Fibroblast of skin of right quadriceps (primary cell): ENCODE measurements at places on chromosomes 5 and 9.
A peak's percentile ranks its signal among the peaks of the same experiment; 100 is the strongest.

DNA sequence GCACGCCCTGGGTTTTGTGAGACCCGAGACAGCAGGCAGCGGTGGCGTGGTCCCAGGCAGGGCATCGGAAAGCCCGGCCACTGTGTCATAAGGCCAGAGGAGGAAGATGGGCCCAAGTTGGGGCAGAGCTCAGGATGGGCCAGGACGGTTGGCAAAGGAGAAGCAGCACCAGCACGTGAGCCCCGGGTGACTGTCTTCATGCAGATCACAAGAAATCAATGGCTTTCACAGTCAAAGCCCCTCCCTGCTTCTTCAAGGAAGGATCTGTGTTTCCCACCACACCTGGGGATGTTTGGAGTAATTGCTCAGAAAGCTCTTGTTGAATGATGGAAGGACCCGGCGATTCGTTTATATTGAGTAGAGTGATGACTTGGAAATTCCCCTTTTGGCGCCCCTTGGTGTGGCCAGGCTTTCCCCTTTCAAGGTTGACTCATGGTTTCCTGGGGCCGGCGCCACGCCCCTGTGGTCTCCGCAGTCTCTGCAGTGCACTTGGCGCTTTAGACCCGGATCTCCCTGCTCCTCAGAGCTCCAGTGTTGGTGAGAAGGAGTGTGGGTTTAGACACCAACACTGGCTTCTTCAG is 52.1 kb downstream of the IL31RA start:
- DNase-seq, result no peak

GRCh38 chr5:67677422-67677970 is 480.9 kb upstream of the CD180 start:
- DNase-seq, result no peak

GRCh38 chr9:114168281-114169028 is 13.1 kb downstream of the COL27A1 start:
- no peak for DNase-seq

DNA sequence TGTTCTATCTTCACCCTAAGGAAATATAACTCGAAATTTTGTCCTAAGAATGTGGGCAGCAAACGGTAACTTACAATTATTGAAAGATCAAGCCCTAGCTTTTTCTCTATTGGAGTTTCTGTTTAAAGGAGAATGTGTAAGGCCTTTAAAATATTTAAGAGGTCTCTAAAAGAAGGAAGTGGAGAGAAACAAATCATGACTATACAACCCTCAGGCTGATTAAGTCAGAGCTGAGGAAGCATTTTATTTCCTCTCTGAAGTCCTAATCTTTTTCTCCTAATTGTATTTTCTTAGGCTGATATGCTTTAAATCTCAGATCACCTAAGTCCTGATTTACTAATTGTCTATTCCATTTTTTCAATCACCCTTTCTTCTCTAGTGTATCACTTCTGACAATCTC is 1708.8 kb upstream of the C9orf72 start:
- no peak for DNase-seq

DNA sequence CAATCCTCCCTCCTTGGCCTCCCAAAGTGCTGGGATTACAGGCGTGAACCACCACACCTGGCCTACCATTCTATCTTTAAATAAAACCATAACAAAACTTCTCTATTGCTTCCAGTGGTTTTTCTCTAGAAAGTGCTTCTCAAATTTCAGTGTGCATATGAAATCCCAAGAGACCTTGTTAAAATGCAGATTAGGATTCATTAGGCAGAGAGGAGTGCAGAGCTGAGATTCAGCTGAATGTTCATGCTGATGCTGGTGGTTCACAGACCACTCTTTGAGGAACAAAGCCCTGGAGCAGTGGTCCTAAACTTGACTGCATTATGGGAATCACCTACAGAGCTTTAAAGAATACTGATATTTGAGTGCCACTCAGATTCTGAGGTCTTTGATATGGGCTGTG is 28.2 kb downstream of the CARD6 start:
- no peak for DNase-seq

DNA sequence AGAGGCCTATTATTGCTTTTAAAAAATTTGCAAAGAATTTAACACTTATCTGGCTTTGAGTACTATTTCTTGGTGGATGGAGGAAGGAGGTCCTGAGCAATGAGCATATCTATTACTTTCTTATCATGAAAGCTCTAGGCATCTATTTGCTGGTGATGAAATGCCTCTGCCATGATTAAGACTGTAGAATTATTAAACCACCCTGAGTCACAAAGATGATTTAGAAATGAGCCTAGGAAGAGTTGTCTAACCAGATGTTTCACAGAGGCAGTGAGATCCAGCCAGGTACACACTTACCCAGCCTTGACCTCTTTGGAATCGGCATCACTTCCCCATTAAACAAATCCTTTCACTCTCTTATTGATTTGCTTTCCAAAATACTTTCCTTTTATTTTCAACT is 304.4 kb upstream of the KIF2A start:
- no peak for DNase-seq

GRCh38 chr5:127705120-127705892 is 2.1 kb downstream of the CCDC192 start:
- DNase-seq, result peak; percentile 76

GRCh38 chr5:73469878-73470277 is 21.3 kb upstream of the FOXD1 start:
- no peak for DNase-seq

- DNase-seq, result no peak
Observed at GRCh38 chr9:81335879-81336421, 353.4 kb downstream of the TLE1 start.

DNA sequence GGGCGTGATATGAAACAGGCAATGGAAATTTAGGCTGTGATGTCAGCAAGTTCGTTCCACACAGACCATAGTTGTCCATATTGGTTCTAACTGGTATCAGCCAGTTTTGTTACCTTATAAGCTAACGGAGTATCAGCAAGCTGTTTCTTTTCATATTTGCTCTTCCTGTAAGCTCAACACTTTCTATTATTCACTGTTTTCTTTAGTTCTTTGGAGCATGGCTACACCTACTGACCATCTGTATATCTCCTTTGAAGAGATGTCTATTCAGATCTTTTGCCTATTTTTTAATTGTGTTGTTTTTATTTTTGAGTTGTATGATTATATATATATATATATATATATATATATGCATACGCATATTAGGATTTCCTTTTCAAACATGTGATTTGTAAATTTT is 1057.2 kb upstream of the CDH10 start:
- no peak for DNase-seq

DNA sequence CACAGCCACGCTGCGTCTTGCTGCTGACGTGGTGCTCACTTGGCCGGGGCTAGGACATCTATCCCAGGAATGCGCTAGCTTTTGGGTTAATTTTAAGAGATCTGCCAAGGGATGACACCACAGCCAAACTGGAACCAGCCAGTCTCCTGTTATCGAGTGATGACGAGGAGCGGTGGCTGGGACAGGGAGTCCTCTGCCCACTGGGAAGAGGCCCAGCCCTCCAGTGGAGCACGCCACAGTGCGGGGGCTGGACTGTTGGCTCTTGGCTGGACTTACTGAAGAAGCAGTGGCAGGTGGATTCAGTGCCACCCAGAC is 55.1 kb upstream of the PHYKPL start:
- DNase-seq, result no peak

GRCh38 chr9:118230329-118230728 is 526.1 kb downstream of the TLR4 start:
- DNase-seq, result no peak

DNA sequence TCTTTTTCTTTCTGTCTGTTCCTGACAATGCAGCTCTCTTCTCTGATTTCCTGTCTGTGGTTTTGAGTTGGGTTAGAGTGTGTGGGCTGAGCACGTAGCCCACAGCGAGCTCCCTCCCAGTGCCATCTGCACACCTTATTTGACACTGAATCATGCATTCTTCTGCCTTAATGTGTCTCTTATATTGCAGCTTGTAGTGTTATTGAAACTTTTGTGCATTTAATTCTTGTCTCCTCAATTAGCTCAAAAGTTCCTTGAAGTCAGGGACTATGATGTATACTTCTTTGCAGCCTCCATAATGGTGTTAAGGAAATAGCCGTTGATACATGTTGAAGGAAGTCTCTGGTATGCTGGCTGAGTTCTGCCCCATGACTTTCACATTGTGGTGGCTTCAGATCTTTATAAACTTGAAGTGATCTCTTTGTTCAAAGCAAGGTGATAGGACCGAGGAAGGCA is 576.2 kb upstream of the CLINT1 start:
- peak; percentile 75 for DNase-seq

DNA sequence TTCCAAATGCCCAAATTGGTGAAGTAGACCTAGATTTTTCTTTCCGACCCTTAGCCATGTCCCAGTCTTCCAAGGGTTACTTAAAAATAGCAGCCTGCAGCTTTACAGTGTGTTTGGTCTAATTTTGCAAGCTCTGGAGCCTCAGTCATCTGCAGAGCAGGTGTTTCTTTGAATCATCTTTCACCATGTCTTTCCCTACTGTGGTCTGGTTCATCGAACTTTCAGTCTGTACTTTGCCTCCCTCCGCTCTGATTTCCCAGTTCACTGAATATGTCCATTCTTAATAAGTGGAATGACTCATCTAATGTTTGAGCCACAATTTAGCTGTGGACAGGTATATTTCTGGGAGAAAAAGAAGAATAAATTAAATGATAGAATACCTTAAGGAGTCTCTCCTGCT is 1060.7 kb downstream of the EFNA5 start:
- DNase-seq, result no peak

GRCh38 chr5:92552206-92553160 is 1028.5 kb downstream of the NR2F1-AS1 start:
- peak; percentile 99 for DNase-seq

GRCh38 chr5:54518146-54518817 is 723 bp downstream of the SNX18 start:
- peak; percentile 46 for DNase-seq

DNA sequence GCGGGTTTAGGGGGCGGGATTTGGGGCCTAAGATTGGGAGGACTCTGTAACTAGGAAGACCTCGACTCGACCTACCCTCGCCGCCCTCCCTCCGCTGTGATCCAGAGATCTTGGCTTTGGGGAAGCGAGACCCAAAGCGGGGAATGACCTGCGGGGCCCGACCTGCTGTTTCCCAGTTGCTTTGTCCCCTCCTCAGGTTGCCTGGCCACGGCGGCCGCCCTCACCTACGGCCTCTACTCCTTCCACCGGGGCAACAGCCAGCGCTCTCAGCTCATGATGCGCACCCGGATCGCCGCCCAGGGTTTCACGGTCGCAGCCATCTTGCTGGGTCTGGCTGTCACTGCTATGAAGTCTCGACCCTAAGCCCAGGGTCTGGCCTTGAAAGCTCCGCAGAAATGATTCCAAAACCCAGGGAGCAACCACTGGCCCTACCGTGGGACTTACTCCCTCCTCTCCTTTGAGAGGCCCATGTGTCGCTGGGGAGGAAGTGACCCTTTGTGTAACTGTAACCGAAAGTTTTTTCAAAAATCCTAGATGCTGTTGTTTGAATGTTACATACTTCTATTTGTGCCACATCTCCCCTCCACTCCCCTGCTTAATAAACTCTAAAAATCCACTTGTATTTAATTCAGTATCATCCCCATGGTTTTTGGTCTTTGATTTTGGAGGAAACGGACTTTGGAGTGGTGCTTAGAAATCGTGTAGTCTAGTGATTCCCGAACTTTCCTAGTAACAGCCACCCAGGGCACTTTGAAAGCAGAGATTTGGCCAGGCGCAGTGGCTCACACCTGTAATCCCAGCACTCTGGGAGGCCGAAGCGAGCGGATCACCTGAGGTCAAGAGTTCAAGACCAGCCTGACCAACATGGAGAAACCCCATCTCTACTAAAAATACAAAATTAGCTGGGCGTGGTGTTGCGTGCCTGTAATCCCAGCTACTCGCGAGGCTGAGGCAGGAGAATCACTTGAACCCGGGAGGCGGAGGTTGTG is 878 bp downstream of the HIGD2A start:
- DNase-seq, result no peak

DNA sequence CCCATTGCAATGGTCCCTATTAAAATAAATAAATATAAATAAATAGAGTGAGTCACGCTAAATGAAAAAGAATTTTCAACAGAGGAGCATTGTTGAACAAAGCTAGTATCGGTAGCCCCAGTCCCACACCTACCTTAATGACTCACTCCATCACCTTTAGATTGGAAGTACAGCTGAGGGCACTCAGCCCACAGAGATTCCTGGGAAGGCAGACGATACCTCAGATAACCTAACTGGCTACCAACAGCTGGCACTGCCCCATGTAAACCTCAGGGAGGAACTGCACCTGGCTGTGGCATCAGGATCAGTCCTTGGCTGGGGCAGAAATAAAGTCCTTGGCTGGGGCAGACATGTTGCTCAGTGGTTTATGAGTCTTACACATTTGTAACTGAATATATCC is 49.3 kb downstream of the SPRY4 start:
- no peak for DNase-seq

GRCh38 chr9:292915-293314 is 78.2 kb downstream of the DOCK8 start:
- DNase-seq, result no peak

GRCh38 chr9:88322906-88323566 is 65.2 kb upstream of the SPIN1 start:
- DNase-seq, result peak; percentile 57

GRCh38 chr9:131282688-131283422 is 6.5 kb upstream of the FAM78A start:
- DNase-seq, result peak; percentile 16

DNA sequence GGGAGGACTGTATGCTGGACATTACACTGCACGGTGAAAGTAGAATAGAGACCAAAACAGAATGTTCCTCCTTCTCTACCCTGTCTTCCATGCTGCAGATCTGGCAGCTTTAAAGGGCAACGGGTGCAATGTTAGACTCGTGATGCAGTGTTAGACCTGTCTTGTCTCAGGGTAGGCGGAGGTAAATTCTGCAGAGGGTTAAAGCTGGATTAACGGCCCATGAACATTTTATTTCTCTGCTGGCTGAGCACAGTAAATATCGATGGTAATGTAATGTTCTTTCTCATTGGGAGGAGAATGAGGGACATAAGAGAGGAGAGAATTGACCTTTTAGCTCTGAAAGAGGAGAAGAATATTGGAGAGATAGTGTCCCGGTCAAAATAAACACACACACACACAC is 178.9 kb downstream of the NMUR2 start:
- DNase-seq, result no peak

DNA sequence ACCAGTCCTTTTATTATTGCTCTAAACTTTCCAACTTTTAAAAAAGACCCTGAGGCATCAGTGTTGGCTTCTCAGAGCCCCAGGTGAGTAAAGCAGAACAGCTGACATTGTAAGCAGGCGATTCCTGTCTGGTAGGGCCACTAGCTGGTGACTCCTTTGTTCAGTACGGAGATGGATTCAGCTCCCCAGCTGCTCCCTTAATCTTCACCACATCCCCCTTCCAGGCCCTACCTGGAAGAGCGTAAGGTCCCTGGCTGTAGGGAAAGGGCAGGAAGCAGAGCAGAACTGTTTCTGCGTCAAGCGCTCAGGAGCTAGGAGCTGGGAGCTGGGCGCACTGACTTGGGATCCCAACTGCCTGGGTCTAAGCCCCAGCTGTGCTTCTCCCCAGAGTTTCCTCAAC is 203.7 kb upstream of the TAS2R1 start:
- no peak for DNase-seq
